Activated T-cell treated with anti-CD3 and anti-CD28 coated beads for 24 hours (primary cell): ENCODE measurements at places on chromosomes 6 and 20.

DNA sequence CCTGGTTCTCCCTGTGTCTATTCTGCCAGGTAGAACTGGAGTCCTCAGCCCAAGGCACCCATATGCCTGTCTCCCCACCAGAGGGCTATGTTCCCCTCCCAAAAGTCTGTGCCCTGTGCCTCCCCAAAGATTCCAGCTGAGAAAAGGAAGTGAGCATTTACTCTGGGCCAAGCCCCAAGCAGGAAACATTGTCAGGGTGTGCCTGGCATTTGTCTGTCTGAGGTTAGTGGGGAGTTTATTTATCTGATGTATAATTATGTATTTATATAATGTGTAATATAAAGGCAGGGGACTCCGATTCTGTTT lies 5.6 kb downstream of the GDF5 start:
- no peak for DNase-seq

DNA sequence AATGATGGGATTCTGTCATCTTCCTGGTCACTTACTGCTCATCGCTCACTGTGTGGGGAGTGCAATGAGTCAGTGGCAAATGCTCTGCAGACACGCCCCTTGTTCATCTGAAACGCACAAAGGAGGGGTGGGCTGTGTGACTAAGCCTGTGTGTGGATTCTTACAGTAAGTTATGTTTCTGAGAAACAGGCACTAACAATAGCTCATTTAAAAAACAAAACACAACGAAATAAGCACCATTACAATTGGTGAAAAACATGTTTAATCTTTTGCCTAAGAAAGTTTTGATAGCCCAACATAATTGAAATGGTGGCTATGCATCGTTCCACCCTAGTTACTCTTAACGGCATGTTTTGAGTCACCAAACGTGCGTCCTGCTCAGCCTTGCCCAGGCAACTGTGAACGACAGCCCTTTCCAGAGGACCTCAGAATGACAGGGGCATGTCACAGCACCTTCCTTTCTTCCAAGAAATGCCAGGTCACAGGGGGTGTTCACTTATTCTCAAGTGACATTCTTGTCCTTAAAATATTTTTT lies 118.4 kb upstream of the SGK1 start:
- DNase-seq: peak; percentile 67

GRCh38 chr20:57884956-57885355 lies 175.1 kb upstream of the PMEPA1 start:
- DNase-seq: no peak

DNA sequence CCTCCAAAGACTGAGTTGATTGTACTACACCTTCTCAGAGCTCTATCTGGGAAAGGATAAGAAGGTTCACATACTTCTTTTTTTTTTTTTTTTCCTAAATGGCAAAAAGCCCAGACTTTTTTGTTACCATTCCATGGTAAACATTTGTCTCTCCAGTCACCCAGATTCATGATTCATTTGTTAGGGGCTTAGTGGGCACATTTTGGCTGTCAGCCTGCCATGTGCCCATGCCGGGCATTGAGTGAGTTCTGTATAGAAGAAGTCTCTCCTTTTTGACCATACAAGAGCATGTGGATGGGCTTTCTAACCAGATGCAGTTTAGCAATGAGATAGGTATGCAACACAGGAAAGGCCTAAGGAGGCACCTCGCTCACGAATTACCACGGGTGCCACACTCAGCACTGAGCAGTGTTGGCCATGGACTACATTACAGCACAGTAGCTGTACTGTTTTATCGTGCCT lies 447.5 kb upstream of the HSF2 start:
- DNase-seq: no peak

DNA sequence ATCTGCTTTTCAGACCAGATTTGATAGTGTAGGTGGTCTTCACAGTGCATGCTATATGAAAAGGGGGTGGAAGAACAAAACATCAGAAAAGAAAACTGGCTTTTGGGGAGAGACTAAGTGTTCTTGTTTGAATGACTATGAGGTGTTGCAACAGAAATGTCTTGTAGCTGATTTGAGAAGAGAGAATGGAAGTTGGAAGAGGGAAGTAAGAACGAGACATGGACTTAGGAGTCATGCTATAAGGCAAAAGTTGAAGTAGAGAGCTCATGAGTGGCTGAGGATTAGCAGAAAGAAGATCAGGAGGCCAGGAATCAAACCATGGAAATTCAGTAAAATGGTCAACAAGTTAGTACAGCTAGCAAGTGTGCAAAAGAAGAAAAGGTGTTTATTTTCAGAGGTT lies 32.1 kb downstream of the FNDC1 start:
- DNase-seq: no peak
